ENCODE measurements at places on chromosomes 1 and 21.

DNA sequence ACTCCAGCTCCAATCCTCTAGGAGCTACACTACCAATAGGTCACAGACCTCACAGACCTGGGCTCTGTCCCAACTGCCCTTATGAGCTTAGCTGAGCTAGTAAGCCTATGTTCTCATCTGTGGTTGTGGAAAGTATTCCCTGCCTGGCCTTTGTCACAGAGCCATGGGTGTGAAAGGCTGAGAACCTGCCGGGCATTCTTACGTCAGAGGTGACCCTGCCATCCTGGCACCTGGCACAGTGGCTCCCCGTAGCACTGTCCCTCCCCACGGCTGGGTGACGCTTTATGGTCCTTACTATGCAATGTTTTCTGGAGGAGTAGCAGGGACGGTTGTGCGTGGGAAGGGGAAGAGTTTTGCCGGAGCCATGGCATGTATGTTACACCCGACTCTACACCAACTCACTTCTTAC, 3.5 kb downstream of the TNFRSF1B start:
- DNase-seq, result no peak

- no peak for DNase-seq
Observed at GRCh38 chr21:42781150-42781970, 98.0 kb downstream of the WDR4 start.

GRCh38 chr1:180117764-180118116, 36.9 kb upstream of the QSOX1 start:
- DNase-seq, result no peak

GRCh38 chr1:167263819-167264464, 43.3 kb downstream of the POU2F1 start:
- no peak for DNase-seq

GRCh38 chr21:43193088-43193650, 24.4 kb downstream of the CRYAA start:
- DNase-seq, result no peak

DNA sequence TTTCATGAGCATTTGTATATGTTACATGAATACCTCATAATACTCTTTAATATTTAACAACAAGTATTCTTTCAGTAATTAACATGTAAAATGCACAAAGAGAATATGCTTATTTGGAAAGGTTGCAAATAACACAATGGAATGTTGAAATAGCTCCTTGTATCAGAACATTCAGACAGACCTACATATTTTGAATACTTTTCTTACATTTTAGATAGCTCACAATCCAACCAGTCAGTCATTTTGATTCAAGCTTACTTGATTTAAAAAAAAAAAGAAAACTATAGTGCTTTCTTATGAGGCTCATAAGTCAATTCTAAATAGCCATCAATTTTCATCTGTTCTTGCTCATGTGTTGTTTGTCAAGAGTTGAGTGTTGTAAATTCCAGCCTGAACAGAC, 518.8 kb downstream of the ADGRL2 start:
- no peak for DNase-seq

GRCh38 chr1:210394281-210394821, 65.6 kb downstream of the HHAT start:
- no peak for DNase-seq

DNA sequence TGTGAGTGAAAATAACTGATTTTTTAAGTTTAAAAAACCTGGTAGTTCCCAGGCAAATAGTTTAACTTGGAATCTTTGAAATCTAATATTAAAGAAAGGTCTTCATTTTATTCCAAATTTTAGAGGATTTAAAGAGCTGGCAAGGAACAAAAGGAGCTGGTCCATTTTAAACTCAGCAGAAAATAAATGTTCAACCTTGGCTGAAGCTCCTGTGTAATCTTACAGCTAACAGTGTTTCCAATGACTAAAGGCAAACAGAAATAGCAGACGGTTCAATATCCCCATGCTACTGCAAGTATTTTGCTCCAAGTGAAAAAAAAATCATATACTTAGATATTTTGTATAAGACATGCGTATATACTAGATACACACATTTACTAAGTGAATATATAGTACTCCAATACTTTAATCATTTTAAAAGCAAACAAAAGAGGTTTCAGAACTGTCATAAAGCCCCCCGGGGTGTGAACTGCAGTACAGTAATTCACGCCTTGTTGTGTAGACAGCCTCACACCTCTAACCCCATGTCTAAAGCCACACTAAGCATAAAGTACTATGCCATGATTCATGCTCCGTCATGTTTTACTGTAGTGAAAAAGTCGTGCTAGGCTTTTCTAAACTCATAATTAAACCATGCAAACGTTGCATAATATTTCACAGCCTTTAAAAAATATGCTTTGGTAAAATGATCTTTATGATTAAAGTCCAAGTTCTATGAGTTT, 132.2 kb downstream of the CLIC6 start:
- no peak for DNase-seq

DNA sequence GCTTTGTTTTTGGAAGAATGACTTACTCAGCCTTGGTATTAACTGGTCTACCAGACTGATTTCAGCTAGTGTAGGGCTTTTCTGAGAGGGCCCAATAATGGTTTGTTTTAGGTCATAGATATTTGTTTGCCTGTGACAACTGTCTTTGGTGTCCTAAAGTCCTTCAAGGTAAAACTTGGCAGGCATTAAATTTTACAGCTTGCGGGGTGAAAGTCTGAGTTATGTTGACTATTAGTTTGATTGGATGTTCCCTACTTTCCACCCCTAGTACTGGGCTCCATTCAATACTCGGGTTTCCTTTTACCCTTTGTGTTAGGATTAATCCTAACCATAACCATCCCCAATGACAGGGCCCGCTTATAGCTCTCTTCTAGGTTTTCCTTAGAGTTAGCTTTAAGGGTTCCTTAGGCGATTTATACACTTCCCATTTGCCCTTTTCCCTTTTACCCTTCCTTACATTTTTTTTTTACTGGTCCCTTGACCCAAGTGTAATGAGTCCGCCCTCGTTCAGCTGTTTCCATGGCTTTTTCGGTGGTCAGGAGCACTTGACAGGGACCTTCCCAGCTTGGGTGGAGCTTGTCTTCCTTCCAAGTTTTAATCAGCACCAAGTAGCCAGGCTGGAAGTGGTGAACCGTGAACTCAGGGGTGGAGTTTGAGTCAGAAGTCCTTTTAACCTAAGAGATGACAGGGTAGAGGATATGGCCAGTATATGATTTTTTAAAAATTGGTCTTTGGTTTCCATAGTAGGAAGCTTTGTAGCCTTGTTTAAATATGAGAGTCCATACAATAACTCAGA, 28.5 kb upstream of the LCE5A start:
- DNase-seq, result no peak

DNA sequence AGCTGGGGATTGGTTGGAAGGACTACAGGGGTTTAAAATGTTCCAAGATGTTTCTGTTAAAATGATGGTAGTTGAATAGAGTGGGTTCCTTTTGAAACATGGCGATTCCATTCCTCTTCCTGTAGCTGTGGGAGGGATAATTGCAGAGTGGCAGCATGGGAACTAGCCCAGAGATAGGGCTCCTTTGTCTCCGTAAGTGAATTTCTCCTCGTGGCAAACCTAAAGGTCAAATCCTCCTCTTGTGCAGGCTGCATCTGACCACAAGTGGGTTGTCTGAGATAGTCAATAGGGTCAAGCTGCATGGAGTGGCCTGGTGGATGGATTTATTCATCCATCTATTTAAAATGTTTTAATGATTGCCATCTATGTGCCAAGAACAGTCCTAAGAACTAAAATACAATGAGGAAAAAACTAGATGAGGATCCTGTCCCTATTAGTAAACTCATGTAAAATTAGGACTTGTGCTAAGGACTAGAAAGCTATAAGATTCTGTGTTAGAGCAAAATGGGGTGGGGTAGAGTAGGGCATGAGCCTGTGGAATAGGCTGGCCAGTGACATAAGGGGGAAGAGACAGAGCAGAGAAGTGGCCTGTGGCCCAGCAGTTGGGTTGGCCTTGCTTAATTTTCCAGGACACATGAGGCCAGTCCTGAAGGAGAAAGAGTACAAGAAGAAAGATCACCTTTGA, 89.1 kb upstream of the IVNS1ABP start:
- DNase-seq, result no peak

DNA sequence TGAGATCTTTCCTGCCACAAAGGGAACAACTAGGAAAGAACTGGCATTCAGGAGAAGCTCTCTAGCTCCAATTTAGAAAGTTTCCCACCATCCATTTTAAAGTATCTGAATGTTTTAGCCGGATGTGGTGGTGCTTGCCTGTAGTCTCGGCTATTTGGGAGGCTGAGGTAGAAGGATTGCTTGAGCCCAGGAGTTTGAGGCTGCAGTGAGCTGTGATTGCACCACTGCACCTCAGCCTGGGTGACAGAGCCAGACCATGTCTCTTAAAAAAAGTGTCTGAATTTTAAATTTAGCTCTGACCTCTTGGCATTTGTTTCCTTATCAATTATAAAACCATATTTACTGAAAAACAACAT, 67.2 kb downstream of the RPAP2 start:
- no peak for DNase-seq

DNA sequence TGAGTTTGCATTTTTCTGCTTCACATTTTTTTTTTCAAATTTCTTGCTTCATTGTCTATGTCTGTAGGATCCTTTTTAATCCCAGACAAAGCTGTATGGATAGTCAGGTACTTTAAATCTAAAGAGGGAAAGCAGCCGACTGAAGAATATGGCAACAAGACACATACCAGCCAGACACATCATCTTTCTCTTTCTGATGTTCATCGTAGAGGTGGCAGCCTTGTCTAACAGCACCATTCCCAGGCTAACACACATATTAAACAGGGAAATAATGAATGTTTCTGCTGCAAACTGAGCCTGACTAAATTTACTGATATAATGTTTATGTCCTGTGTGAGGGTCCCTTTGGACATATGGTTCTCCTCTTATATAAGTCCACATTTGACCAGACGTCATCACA, 3.7 kb upstream of the TEKT2 start:
- no peak for DNase-seq

DNA sequence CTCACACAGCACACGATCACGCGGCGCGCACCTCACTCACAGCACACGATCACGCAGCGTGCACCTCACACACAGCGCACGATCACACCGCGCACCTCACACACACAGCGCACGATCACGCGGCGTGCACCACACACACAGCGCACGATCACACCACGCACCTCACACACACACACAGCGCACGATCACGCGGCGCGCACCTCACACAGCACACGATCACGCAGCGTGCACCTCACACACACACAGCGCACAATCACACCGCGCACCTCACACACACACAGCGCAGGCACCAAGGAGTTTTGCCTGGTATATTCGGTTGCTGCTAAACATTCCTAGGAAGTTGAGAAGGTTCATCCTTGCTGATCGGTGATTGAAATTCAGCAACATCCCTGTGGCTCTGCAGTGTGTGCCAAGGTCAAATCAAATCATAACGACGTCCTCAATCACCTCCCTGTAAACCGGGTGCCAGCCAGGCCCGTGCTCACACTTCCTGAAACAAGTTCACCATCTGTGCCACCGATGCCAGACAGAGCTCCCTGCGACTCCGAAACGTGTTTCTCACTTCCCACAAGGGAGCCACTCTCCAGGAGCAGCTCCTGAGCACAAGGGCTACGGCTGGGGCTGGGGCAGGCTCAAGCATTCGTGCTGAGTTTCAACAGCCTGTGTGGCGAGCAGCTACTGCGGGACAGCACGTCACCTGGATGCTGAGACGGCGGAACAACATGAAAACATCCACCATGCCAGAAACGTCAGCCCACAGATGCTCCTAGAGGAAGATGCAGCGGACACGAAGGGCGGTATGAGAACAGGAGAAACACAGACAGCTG, 30.2 kb downstream of the WDR4 start:
- DNase-seq, result no peak

DNA sequence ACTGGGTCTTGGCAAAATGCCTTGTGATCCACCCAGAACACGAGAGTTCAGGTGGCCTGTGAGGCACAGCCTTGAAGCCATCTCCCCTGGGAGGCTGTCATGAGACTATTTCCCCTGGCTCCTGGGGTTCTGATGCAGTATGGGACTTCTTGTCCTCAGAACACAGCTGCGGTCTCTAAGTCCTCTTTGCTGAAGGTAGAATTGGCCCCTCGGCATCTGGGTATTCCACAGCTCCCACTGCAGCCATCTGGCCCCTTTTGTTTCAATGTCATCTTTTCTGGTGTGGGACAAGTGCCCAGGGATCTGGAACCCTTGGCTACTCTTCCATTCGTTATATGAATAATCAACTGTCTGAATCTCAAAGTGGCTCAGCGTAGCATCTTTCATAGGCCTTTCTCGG, 17.0 kb upstream of the LY9 start:
- DNase-seq, result no peak

- no peak for DNase-seq
Observed at GRCh38 chr1:58584082-58584895, 7.2 kb upstream of the TACSTD2 start.

- DNase-seq, result no peak
Observed at GRCh38 chr1:155001425-155001674, 1.3 kb upstream of the ZBTB7B start.

DNA sequence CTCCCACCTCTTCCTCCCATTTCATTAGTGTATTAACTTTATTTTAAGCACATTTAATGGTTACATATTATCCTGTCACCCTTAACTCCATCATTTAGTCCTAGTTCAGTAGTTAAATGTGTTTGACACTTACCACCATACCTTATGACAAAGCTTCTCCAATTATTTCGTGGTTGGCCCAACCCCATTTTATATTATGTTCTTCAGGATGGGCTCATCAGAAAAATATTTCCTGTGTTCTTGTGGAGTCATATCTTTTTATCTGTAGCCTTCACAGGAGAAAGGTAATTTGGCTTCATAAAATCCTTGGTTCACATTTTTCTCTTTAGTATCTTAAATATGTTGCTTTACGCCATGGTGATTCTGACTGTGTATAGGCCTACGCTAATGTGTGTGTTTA, 142.3 kb upstream of the COL6A1 start:
- no peak for DNase-seq

DNA sequence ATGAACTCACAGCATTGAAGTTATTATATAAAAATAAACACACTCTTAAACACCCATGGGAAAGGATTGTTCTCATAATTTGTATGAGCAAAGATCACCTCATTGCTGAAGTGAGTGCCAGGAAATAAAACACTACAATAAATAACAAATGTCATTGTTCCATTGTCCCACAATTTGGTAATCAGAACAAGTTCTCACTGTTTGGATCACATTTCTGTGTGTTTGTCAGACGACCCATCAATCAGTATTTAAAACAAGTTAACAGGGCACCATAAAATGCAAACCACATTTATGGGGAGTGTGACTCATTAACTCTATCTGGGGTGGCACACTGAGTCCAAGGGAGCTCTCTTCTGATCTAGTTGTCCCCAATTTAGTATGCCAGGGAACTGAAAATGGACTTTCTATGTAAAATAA, 124.5 kb downstream of the PTPRC start:
- DNase-seq, result no peak

DNA sequence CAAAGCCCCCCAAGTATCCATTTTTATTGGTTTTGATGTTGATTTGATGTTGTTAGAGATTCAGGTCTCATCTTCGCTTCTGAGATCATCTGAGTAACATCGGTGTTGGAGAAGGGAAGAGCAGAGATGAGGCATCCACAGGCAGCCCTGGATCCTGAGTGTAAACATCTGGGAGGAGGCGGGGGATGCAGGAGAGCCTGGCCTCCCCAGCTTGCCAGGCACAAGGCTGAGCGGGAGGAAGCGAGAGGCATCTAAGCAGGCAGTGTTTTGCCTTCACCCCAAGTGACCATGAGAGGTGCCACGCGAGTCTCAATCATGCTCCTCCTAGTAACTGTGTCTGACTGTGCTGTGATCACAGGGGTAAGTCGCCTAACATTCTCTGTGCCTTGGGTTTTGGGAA, at the start of gene PROK1:
TSS of gene PROK1 (plus strand) at position 221 of the 400 bp plus-strand sequence. CDS start at position 289, 68 bp downstream.
- no peak for DNase-seq

- no peak for DNase-seq
Observed at GRCh38 chr1:226349801-226350518, 41.0 kb upstream of the LIN9 start.

GRCh38 chr1:12622506-12622905, 4.5 kb upstream of the DHRS3 start:
- DNase-seq, result no peak

All from GM12864 (cell line).